ENCODE measurements at places on chromosomes 3 and 15. TPM values are rescaled to one million over a fixed set of nuclear protein-coding genes. Genes with fewer than 3 reads are reported as not detected.

DNA sequence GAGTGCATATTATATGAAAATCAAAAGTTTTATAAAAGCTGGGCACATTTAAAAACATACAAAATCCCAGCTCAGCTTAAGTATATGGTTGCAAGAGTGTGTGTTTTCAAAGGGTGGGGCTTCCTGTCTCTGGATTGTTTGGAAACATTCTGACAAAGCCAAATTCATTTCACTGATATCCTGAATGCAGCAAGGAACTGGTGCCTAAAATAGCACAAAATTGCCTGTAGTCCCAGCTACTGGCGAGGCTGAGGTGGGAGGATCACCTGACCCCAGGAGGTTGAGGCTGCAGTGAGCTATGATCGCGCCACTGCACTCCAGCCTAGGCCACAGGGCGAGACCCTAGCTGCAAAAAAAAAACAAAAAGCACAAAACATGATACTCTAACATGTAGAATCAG, 13.0 kb upstream of the TJP1 start:
- no peaks in the 10 kb centered on the region for H3K36me3 ChIP-seq
- H3K27ac ChIP-seq: no peak overlapping the region
- peaks cover 9% of the 10 kb centered on the region for H3K4me1 ChIP-seq
- no peak for DNase-seq
- no peaks in the 10 kb centered on the region for H3K27me3 ChIP-seq

GRCh38 chr3:49715611-49716121, 3.8 kb downstream of the AMIGO3 start:
- H3K27me3 ChIP-seq: no peaks in the 10 kb centered on the region
- no peak overlapping the region for H3K27ac ChIP-seq
- peaks cover 33% of the 10 kb centered on the region for H3K4me1 ChIP-seq
- DNase-seq: peak; percentile 77
- H3K36me3 ChIP-seq: peaks cover 20% of the 10 kb centered on the region

Gene SLC15A2
- 2.3 TPM for total RNA-seq

Gene CA12
- total RNA-seq: 292 TPM

Gene GOLGA8T
- total RNA-seq: not detected

DNA sequence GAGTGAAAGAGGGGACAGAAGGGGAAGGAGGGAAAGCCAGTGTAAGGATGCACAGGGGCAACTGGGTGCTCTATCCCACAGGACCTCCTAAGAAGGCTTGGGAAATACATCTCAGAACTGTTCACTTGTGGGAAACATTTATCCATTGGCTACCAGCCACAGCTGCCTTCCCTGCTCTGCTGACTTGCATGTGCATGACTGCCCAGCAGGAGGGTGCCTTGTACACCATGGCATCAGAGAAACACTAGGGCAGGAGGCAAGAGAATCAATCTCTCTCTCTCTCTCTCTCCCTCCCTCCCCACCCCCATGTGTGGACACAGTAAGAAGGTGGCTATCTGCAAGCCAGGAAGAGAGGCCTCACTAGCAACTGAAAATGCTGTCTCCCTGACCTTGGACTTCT, 62.9 kb upstream of the ZBTB38 start:
- H3K4me3 ChIP-seq: no peak overlapping the region
- no peak overlapping the region for H3K27ac ChIP-seq
- H3K4me1 ChIP-seq: peaks cover 23% of the 10 kb centered on the region
- H3K36me3 ChIP-seq: no peaks in the 10 kb centered on the region
- H3K27me3 ChIP-seq: no peaks in the 10 kb centered on the region

- no peak overlapping the region for H3K4me3 ChIP-seq
- peaks cover 61% of the 10 kb centered on the region for H3K36me3 ChIP-seq
- H3K27me3 ChIP-seq: no peaks in the 10 kb centered on the region
- H3K27ac ChIP-seq: no peak overlapping the region
- peaks cover 4% of the 10 kb centered on the region for H3K4me1 ChIP-seq
- DNase-seq: no peak
Observed at GRCh38 chr3:11835028-11835639, 11.6 kb downstream of the TAMM41 start.

DNA sequence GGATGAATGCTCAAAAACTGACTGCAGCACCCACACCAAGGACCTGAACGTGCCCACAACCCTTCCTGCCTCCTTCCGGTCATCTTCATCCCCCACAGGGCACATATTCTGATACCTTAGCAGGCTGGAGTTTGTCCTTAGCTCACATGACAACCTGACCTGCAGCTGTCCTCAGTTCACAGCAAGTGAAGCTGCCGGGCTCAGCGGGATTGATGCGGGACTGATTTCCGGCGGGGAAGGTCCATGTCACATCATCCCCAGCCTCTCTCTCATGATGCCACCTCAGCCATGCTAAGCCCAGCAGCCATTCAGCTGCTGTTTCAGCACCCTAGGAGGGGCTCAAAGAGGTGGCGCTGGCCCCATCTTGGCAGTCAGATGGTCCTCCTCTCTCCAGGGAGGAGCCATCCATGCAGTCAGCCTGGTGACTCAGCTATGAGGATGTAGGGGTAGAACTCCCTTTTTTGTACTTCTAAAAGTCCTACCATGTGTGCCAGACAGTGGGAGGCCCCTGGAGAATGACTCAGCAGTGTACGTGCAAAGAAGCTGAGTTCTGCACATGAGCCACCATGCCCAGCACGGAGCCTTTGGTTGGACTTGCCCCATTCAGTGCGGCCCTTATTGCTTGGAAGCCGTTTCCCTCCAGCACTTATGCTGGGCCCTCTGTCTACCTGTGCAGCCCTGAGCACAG, 9.5 kb downstream of the CA12 start:
- peak overlapping the region; percentile 97 for H3K27ac ChIP-seq
- peak overlapping the region; percentile 27 for H3K4me3 ChIP-seq
- no peaks in the 10 kb centered on the region for H3K36me3 ChIP-seq
- H3K4me1 ChIP-seq: peaks cover 79% of the 10 kb centered on the region
- no peaks in the 10 kb centered on the region for H3K27me3 ChIP-seq
- DNase-seq: peak; percentile 86

DNA sequence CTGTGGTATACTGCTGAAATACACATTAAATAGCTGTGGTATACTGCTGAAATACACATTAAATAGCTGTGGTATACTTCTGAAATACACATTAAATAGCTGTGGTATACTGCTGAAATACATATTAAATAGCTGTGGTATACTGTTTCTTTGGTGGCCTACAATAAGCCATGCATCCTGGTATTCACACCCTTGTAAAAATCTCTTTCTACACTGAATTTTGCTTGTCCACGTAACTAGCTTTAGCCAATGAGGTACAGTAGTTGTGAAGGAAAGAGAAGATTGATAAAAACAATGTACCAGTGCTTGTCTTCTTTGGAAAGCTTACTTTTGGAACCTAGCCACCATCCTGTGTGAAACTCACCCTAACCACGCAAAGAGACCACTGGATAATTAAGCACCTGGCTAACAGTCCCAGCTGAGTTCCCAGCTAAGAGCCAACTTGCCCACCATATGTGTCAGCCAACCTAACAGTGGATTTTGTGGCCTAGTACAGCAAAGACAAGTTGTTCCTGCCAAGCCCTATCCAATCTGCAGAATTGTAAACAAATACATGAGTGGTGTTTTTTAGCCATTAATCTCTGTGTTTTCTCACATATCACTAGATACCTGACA, 103.4 kb upstream of the MELTF start:
- H3K27ac ChIP-seq: no peak overlapping the region
- DNase-seq: no peak
- peaks cover 43% of the 10 kb centered on the region for H3K36me3 ChIP-seq
- no peaks in the 10 kb centered on the region for H3K4me1 ChIP-seq

GRCh38 chr3:10505791-10506585, 602 bp upstream of the ATP2B2 start:
- peak overlapping the region; percentile 42 for H3K4me3 ChIP-seq
- DNase-seq: no peak
- peaks cover 45% of the 10 kb centered on the region for H3K27me3 ChIP-seq
- peaks cover 11% of the 10 kb centered on the region for H3K4me1 ChIP-seq

Gene TMEM158
- total RNA-seq: 0.97 TPM

- no peak overlapping the region for H3K27ac ChIP-seq
- no peaks in the 10 kb centered on the region for H3K27me3 ChIP-seq
- H3K4me1 ChIP-seq: no peaks in the 10 kb centered on the region
- H3K4me3 ChIP-seq: no peak overlapping the region
- no peak for DNase-seq
Observed at GRCh38 chr3:69161587-69162307, 39.4 kb upstream of the LMOD3 start.

DNA sequence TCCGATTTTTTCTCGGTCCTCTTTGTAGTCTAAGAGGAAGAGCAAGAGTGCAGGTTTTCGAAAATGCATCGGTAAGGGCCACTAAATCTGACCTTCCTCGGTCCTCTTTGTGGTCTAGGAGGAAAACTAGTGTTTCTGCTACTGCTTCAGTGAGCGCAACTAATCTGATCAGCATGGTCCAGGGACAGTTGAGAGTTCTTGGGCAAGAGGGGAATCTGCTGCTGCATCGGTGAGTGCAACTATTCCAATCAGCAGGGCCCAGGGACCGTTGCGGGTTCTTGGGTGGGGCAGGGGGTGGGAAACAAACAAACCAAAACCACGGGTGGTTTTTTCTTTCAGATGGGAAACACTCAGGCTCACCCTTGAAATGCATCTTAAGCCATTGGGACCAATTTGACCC, 10.5 kb upstream of the OSBPL11 start:
- no peak for DNase-seq
- H3K4me1 ChIP-seq: no peaks in the 10 kb centered on the region
- no peak overlapping the region for H3K4me3 ChIP-seq
- H3K36me3 ChIP-seq: no peaks in the 10 kb centered on the region
- no peak overlapping the region for H3K27ac ChIP-seq

DNA sequence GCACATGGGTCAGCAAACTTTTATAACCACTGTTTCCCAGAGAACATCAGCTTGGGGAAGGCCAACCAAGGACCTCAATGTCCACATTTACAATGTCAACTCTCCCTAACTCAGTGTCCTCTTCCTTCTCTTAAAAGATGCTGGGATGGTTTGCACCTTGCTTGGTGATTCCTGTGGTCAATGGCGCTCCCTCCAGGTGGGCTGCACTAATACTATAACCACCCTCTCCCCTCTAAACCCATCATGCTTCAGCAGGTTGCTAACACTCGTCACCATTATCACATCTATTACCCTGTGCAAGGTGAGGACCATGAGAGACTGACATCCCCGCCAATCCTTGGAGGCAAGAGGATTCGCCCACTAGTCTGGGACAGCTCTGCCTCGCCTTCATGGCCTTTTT, 65.2 kb downstream of the FRMD5 start:
- no peak overlapping the region for H3K27ac ChIP-seq
- H3K4me3 ChIP-seq: no peak overlapping the region
- no peaks in the 10 kb centered on the region for H3K27me3 ChIP-seq
- no peak for DNase-seq
- no peaks in the 10 kb centered on the region for H3K4me1 ChIP-seq

DNA sequence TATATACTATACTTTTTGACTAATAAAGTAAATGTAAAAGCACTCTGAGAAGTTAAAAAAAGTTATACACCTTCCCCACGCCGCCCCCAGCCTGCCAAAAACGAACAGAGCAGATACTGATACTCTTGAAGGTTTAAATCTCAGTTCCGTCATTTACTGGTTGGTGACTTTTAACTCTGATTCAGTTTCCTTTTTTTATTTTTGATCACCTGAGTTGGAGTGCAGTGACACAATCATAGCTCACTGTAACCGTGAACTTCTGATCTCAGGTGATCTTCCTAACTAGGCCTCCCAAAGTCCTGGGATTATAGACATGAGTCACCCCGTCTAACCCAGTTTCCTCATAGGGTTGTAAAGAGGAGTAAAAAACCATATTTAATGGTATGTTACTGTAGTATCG, 3.3 kb upstream of the TIPIN start:
- no peak overlapping the region for H3K27ac ChIP-seq
- no peak for DNase-seq
- H3K4me3 ChIP-seq: no peak overlapping the region
- peaks cover 11% of the 10 kb centered on the region for H3K4me1 ChIP-seq
- no peaks in the 10 kb centered on the region for H3K27me3 ChIP-seq

DNA sequence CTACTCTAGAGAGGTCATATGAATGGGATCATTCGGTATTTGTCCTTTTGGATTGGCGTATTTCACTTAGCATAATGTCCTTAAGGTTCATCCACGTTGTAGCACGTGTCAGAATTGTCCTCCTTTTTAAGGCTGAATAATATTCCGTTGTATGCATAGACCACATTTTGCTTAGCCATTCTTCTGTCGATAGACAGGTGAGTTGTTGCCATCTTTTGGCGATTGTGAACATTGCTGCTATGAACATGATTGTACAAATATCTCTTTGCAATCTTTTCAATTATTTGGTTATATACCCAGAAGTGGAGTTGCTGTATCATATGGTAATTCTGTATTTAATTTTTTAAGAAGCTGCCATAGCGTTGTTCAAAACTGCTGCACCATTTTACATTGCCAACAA, 52.4 kb upstream of the GOLGA8J start:
- no peak overlapping the region for H3K27ac ChIP-seq
- H3K4me3 ChIP-seq: no peak overlapping the region
- no peak for DNase-seq
- H3K36me3 ChIP-seq: no peaks in the 10 kb centered on the region

DNA sequence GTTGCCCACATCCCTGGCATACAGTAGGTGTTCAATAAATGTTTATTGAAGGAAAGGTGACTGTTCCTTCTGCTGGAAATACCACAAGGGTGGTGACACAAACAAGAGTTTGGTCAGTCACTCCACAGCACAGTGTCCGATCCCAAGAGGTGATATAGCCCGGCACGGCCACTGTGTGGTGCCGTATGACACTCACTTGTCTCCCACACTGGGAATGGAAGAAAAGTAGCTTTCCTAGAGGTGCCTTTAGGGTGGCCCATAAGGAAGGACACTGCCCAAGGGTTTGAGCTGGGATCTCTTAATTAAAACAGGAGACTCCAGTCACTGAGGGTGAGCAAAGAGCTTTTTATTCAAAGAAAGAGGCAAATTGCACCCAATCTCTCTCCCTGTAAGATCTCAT, 40.5 kb downstream of the TGM4 start:
- H3K36me3 ChIP-seq: peaks cover 26% of the 10 kb centered on the region
- H3K4me1 ChIP-seq: peaks cover under 1% of the 10 kb centered on the region
- no peak overlapping the region for H3K4me3 ChIP-seq
- H3K27ac ChIP-seq: no peak overlapping the region
- H3K27me3 ChIP-seq: peaks cover 6% of the 10 kb centered on the region

GRCh38 chr3:72078676-72079368, 293.9 kb upstream of the PROK2 start:
- peaks cover 2% of the 10 kb centered on the region for H3K4me1 ChIP-seq
- no peak for DNase-seq
- H3K27ac ChIP-seq: no peak overlapping the region
- H3K36me3 ChIP-seq: no peaks in the 10 kb centered on the region
- H3K4me3 ChIP-seq: no peak overlapping the region

Gene EIF5A2
- total RNA-seq: 3.4 TPM

GRCh38 chr3:149812165-149812605, 830 bp upstream of the RNF13 start:
- no peak for DNase-seq
- no peaks in the 10 kb centered on the region for H3K27me3 ChIP-seq
- H3K27ac ChIP-seq: peak overlapping the region; percentile 100
- H3K4me3 ChIP-seq: peak overlapping the region; percentile 85
- H3K4me1 ChIP-seq: peaks cover 50% of the 10 kb centered on the region

DNA sequence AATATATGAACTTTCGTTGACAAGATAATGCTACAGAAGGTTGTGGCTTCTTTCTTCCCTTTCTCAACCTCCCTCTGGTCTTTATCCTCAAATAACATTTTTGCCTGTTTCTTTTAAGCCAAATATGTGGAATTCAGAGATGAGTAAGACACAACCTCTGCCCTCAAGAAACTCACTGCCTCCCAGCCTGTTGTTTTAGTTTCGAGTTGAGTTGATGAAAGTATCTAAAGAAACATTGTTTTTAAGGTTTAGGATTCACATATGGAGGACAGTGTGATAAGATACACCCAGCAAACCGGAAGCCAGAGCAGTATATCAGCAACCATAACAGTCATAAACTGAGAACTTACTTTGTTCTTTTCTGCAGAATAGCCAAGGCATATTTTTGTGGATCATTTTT, 218.6 kb downstream of the THSD4 start:
- DNase-seq: no peak
- H3K27me3 ChIP-seq: no peaks in the 10 kb centered on the region
- no peak overlapping the region for H3K27ac ChIP-seq
- no peak overlapping the region for H3K4me3 ChIP-seq
- no peaks in the 10 kb centered on the region for H3K36me3 ChIP-seq

Measured in suprapubic skin (tissue), 4 donors.